ENCODE measurements at places on chromosomes 4 and X.

DNA sequence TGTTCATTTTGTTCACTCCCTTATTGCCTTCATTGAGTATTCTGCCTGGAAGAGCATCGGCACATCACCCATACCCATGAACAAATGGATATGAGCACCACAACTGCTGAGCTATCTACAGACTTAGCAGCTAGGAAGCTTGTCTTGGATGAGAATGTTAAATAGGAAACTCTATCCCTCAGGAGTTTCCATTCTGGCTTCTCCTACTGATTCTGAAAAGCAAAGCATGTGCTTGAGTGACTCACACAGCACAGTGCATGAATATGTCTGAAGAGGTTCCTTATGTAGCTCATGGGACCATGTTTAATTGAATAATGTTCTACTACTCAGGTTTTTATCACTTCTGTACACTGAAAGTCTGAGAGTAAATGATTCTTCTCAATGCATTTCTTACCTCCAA lies 57.3 kb upstream of the MXRA5 start:
- DNase-seq, result no peak

DNA sequence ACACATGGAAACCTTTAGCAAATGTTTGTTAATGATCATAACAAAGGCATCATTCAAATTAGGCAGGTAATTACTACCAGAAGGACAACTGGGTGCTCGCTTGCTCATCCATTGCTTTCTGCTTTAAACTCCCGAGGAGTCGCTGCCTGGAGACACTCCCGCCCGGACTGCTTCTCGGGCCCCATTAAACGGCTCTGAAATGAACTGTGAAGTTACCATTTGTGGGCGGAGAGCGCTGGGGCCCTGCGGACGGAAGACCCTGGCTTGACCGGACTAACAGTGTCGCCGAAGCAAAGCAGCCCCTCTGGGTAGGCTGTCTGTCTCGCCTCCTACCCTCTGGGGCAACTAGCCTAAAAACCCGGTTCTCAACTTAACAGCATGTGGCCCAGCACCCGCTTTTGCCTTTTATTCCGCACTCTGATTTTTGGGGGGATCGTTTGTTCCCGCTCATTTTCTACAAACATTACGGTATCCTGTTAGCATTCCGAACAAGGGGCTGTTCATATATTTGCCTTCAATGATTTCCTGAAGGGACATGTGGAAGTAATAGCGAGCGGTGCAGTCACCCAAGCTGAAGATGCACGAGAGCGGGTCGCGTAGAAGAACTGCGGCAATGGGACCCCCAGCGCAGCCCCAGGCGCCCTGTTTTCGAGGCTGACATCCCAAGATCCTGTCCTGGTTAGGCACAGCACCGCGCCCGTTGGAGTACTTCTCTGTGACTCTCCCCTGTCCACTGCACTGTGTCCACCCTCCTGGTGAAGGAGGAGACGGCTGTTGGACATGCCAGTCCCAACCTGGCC lies 1.6 kb upstream of the PDGFRA start:
- no peak for DNase-seq

DNA sequence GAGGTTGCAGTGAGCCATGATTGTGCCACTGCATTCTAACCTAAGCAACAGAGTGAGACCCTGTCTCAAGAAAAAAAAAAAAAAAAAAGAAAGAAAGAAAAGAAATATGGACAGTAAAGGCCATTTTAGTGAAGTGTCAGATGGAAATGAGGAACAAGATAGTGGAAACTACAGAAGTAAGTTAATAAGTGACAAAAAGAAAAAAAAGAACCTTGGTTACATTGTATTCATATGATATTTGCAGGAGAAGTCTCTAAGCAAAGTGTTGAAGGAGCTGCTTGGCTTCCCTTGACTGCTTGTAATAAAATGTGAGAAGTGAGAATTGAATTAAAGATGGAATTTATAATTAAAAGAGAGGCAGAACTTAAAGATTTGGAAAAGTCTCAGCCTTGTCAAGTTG lies 73.2 kb downstream of the HOPX start:
- DNase-seq, result no peak

DNA sequence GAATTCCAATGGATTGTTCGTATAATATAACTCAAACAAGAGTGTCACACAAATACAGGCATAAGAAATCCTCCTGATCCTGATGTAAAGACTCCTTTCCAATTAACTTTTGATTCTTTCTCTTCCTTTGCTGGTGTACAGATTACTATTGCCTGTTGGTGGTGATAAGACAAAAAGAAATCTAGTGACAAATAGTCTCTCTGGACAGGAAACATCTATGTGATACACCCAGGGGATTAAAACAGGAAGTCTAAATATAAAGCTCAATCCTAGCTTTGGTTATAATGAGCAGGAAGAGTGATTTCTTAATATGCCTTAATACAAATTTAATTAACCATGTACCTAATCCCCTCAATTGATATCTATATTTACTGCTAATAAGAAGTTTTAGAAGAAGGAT lies 45.1 kb downstream of the ARHGEF6 start:
- no peak for DNase-seq

DNA sequence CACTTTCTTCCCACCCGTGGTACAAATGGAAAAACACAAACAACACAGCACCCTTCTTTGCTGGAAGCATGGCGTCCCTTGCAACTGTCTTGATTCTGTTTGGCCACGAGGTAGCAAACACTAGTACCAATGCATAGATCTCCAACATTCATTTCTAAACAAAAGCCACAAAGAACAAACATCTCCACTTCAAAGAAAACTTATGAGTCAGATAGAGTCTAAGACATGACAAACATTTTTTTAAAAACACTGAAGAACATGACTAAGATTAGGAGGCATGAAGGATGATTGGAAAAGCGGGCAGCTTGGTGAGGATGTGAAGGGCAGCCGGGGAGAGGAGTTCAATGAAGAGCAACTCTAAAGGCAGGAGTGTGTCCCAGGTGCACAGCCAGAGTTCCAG lies 197.6 kb upstream of the FAM9B start:
- DNase-seq, result no peak

DNA sequence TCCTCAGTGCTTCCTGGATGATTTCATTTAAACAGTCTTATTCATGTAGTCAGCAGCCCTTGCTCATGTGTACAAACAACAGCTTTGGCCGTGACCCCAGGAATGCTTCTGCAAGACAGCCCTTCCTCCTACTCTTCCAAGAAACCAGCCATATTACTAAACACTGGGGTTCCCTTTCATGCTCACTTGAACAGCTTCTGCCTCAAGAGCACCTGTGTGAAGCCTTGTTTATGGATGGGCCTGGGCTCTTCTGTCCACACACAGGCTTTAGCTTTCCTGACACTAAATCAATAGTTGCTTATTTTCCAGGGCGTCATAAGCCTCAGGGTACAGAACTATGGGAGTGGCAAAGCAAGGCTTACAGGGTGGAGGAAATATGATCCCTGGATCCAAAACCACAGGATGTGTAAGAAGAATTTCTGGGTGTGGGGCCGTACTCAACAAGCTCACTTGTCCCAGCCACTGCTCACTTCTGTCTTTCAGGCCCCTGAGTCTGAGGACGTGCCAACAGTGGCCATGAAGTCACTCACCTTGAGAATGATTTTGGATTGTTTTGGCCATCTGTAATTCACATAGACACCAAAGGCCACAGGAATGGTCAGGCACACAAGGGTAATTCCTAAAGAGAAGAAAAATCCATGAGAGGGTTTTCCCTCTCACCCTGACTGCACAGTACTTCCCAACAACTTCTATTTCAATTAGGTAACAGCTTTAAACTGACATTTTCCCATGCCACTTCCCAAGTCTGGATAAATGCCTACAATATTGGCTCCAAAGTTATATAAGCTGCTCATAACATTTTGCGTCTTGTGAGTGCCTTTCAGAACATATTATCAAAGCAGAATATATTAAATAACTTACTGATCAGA lies 17.7 kb downstream of the SLC10A6 start:
- DNase-seq, result no peak

DNA sequence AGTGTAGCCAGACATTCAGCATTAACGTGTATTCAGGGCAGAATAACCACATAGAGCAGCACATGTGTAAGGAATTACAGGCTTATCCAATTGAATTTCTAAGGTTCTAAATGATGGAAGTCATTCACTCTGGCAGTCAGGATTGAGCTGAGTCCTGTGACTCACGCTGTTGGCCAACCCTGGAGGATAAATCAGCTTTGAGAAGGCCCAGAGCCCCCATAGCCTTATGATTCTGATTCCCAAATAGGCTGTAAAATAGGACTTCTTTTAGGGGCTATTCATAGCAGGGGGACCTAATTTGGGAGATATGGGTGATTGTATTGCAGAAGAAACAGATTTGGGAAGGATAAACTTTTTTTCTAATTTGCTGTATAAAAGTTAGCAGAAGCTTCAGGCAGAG lies 8.1 kb upstream of the HPF1 start:
- no peak for DNase-seq

- no peak for DNase-seq
Measured at GRCh38 chrX:42247241-42247640, 323.9 kb upstream of the CASK start.

- DNase-seq, result no peak
Measured at GRCh38 chr4:147822128-147822527, 90.2 kb downstream of the ARHGAP10 start.

GRCh38 chrX:132092439-132093065 lies 35.3 kb downstream of the FRMD7 start:
- DNase-seq, result no peak

DNA sequence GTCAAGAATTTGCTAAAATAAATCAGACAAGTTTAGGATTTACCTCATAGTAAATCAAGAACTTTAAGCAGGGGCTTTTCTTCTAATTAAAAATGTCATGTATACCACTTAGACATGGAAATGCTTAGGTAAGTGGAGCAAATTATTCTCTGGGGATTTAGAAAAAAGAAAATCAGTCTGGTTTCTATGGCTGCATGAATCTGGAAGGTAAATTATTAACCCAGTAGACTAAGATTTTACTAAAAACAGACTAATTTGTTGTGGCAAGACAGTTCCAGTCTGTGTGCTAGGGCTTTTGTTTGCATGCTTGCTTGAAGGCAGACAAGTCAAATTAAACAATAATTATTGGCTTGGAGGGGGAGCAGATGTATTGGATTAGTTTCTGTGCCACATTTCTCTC lies 140.6 kb downstream of the TBL1X start:
- DNase-seq, result no peak

GRCh38 chr4:187224560-187224959 lies 500.9 kb upstream of the FAT1 start:
- DNase-seq, result no peak

DNA sequence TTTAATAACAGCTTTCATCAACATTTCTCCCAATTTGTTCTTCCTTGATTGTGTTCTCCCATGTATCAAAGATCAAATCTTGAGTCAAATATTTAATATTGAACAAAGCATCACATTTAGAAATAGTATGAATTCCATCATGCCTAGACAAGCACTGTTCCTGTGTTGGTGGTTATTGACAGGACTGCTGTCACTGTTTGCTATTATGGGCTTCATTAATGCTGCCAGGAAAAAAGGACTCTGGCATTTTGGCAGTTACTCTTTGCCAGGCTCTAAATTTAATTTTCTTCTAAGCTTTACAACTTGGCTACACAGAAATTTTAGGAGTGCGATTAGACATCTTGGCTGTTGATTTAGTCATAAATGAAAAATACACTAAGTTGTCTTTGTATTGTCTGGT lies 295.9 kb upstream of the NRK start:
- DNase-seq, result no peak

DNA sequence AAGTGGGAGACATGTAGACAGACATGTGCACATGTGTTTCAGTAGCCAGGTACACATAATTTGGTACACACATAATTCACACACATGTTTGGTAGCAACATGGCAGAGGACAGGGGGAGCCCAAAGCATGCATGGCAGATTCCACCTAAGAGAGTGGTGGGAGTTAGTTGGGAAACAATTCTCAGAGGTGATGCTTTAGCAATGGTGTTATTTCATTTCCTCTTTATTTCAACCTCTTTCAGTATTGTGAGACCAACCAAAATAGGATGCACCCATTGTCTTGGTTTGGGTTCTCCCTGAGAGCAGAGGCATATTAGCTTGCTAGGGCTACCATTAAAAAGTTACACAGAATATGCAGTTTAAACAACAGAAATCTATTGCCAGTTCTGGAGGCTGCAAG lies 92.2 kb upstream of the ANXA3 start:
- no peak for DNase-seq

DNA sequence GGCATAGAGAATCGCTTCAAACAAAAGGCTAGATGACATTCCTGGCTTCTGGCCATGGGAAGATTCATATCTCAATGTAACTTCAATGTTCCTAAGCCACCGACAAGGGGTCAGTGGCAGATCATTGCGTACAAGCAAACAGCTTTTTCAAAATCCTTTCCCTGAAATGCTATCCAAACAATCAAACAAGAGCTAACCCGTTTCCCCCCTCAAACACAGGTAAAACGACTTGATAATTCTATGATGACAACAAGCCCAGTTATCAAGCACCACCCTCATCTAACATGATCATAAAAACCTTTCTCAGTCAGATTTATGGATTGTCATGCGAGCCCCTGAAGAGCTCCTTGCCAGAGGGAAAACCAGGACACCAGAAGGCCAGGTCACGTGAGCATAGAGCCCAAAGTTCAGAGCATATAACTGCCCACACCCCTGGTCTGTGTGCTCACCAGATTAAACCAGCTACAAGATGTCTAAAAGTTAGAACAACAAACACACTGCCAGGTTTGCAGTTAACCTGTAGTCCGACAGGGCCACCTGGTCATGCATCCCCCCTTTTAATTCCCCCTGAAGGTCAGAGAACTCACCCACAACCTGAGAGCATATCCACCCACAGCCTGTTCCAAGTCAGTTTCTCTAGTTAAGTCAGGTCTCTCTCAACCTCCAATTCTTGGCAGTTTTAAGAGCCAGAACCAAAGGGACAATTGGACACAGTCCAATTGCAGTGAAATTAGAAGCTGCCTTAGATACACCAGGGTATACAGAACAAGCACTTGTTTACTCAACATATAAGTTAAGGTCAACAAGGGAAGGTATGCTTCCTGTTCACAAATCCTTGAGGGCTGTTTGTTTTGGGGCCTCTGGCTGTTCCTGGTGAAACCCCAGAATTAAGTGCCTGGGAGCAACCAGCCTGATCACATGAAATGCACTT lies 248.1 kb upstream of the PPARGC1A start:
- DNase-seq, result no peak

- no peak for DNase-seq
Measured at GRCh38 chrX:20672476-20672875, 405.8 kb upstream of the RPS6KA3 start.

- no peak for DNase-seq
Measured at GRCh38 chr4:69640289-69640688, 847 bp upstream of the UGT2A2 start.

GRCh38 chrX:108000751-108001150 lies 18.6 kb upstream of the TEX13B start:
- DNase-seq, result no peak

Measured in dorsolateral prefrontal cortex (tissue), 122 donors.